NCI-H1092 (cell line): ENCODE measurements at places on chromosomes 2 and 18.

- no peak for DNase-seq
Measured at GRCh38 chr2:120593921-120594686, 141.6 kb upstream of the GLI2 start.

DNA sequence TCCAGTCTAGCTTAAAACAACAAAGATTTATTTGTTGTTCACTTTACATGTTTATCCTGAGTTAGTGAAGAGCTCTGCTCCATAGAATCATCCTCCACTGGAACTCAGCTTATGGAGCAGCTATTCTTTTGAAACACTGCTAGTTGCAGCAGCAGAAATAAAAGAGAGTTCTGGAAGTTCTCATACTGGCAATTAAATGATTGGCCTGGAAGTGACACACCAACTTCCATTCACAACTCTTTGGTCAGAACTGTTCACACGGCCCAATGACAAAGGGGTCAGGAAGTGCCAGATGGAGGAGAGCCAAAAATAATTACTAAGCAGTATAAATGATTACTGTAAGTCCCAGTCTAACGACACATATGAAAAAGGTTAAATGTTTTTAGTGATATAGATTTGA is 39.1 kb downstream of the FBXO11 start:
- DNase-seq: no peak

DNA sequence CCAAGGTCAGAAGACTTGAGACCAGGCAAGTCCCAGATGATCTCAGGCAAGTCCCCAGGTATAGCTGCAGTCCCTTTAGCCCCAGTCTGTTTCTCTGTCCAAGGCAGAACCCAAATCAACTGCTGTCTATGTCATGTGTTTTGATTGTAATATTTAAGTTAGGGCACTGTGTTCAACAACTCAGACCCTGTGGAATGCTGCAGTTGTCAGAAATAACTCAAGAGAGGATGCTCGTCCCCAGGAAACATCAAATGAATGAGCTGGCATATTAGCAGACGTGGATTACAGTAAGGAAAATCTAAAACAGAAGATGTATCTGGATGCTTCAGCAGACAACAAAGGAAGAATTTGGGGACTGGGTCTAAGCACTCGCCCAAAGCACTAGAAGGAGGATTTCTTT is 70.1 kb downstream of the BCL11A start:
- no peak for DNase-seq

- DNase-seq: no peak
Measured at GRCh38 chr2:62203459-62203858, 7.5 kb downstream of the B3GNT2 start.

GRCh38 chr2:180015951-180016709 is 9.0 kb upstream of the CWC22 start:
- DNase-seq: no peak

- DNase-seq: no peak
Measured at GRCh38 chr2:142966284-142966683, 88.8 kb downstream of the KYNU start.

- DNase-seq: no peak
Measured at GRCh38 chr18:69817335-69817940, 130.2 kb downstream of the CD226 start.

GRCh38 chr2:207077266-207077665 is 88.5 kb downstream of the KLF7 start:
- DNase-seq: no peak

GRCh38 chr2:134460583-134460998 is 206.7 kb downstream of the MGAT5 start:
- peak; percentile 66 for DNase-seq

GRCh38 chr2:234676109-234676782 is 179.4 kb upstream of the ARL4C start:
- no peak for DNase-seq

GRCh38 chr18:1270081-1270480 is 365.4 kb downstream of the ADCYAP1 start:
- no peak for DNase-seq

DNA sequence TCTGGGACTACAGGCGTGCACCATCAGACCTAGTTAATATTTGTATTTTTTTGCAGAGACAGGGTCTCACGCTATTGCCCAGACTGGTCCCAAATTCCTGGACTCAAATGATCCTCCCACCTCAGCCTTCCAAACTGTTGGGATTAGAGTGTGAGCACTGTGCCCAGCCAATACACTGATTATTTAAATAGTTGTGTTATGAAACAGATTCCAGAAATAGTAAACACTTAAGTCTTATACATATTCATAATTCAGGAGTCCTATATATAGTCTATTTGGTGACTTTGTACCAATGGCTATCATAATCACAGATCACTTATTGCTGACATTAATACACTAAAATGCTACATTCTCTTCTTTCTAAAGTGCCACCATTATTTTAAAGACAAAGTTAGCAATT is 12.8 kb downstream of the NFU1 start:
- no peak for DNase-seq

GRCh38 chr2:102187496-102188150 is 800 bp downstream of the IL1RL2 start:
- no peak for DNase-seq

DNA sequence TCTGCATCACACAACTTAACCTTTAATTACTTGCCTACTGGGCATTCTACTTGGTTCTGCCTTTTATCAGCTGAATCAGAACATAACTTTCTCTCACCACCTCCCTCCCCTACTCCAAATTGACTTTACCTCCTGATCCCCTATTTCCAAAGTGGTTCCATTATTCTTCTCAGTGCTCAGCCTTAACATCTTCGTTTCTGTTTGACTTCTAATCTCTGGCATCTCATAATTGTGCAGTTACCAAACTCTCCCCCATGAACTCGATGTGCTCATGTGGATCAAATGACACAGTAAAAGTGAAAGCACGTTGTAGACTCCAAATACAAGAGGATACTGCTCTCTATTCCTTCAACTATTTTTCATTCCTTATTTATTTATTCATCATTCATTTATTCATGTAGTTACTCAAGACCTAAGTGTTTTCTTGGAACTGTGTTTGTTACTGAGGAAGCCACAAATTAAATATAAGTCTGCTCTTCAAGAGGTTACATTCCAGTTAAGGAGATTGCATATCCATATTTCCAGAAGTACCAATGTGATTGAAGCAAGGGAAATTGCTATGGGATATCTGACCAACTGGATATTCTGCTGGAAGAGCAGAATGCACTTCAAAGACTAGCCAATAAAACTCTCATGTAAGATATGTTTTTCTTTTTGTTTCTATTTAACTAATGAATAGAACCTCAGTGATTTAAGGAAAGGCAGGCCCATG is 158.8 kb downstream of the TMEFF2 start:
- DNase-seq: no peak

DNA sequence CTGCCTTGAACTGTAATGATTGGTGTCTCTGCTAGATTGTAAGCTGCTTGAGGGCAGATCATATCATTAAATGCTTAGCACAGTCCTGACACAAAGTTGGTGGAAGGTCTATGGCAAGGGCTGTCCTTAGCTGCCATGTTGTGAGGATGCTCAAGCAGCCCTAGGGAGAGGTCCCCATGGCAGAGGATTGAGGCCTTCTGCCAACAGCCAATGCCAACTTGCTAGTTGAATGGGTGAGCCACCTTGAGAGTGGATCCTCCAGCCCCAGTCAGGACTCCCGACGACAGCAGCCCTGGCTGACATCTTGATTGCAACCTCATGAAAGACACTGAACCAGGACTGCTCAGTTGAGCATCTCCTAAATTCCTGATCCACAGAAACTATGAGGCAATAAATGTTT is 115.3 kb upstream of the SMAD2 start:
- DNase-seq: no peak

DNA sequence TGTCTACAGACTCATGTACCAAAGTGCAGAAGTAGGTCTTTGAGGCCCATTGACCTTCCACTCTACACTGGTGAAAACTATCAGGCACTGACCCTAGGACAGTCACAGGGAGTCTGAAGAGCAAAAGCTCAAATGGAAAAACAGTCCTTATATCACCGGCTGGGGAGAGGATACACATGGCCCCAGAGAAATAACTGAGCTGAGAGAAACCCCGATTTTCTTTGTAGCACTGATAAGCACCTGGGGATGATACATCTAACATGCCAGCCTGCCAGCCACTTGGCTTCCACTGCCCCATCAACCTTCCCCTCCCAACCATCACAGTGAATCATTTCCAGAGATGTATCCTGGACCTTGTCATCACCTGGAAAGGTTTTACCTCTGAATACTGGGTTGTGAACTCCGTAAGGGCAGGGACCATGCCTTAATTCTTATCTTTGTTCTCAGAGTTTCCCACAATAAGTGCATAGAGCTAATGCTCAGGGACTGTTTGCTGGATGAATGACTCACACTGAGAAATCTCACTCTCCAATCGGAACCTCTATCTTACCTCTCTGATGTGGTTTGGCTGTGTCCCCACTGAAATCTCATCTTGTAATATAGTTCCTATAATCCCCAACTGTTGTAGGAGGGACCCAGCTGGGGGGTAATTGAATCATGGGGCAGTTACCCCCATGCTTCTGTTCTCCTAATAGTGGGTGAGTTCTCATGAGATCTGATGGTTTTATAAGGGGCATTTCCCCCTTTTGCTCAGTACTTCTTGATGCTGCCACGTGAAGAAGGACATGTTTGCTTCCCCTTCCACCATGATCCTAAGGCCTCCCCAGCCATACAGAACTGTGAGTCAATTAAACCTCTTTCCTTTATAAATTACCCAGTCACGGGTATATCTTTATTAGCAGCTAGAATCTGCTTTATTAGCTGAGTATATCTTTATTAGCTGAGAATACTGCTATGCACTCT is 37.1 kb downstream of the EVA1A start:
- no peak for DNase-seq

- DNase-seq: no peak
Measured at GRCh38 chr2:100960688-100961087, 41.4 kb upstream of the RPL31 start.
